Stimulated activated CD4-positive, alpha-beta T cell treated with anti-CD3 and anti-CD28 coated beads, Interleukin-2, amount 100 ng/mL, for 48 hours (primary cell): ENCODE measurements at places on chromosomes 12 and 14.

GRCh38 chr12:131603106-131603938 is 107.6 kb upstream of the SFSWAP start:
- no peak for DNase-seq

DNA sequence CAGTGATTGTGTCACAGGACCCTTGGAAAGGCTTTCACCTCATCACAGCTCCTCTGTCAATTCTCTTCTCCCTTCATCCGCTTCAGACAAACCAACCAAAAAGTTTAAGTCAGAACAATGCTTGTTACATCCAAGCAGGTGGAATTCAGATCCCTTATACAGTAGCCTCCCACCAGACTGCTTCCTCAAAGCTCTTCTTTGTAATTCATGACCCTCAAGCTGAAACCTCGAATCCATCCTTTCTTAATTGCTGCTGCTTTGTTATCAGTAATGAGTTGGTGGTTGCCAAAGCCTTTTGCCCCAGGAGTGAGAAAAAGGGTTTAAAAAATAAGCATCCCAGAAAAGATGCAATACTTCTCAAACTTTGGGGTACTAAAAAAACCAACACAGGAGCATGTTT is 9.5 kb downstream of the BEST3 start:
- no peak for DNase-seq

DNA sequence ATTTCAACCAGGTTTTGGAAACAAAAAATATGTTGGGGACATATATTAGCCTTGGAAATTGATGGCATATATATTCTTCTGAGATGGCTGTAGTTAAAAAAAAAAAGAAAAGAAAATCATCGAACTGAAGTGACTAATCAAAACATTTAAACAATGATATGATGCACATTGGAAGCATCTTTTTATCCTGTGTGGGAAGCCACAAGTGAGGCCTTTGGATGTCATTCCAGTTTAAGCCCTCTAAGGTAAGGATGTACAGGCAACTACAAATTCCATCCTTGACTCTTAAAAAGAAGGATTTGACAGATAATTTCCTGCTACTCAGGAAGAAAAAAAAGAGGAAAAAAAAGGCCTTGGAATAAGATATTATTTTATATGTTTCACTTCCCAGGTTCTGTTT is 9.6 kb upstream of the PTPRB start:
- no peak for DNase-seq

DNA sequence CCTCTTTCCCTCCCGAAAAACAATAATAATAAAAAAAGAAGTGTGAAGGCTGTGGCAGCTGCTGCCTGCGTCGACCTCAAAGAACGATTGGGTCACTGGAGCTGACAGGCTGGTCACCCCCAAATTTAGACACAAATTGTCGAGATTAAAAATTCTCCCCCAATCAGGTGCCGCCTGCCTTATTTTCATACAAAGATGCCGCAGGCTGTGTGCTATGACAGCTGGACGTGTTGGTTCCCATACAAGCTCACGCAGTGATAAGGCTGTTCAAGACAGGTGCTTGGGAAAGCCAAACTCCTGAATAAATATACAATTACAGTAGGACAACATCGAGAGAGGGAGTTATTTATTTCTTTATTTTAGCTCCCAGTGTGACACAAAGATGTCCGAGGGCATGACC is 1041.8 kb downstream of the VRK1 start:
- no peak for DNase-seq

- no peak for DNase-seq
Observed at GRCh38 chr14:24900269-24901100, 149.5 kb downstream of the STXBP6 start.
